ENCODE measurements at places on chromosomes 1 and 21.

DNA sequence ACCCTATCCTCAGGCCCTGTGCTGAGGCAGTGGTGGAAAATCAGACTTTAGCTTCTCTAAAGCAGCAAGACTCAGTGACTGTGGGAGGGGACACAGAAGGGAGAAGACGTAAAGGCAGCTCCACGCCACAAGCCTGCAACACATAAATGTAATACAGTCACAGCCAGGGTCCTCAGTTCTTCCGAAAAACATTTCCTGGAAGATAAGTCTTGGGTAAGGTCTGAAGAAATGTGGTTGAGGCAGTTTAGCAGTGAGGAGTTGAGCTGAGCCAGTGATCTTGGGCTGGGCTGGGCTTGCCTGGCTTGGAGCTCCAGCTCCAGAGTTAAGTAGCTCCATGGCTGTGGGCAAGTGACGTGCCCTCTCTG lies 127.8 kb upstream of the ADAR start:
- DNase-seq: no peak

- DNase-seq: no peak
Observed at GRCh38 chr1:20093940-20094391, 24.0 kb downstream of the PLA2G5 start.

DNA sequence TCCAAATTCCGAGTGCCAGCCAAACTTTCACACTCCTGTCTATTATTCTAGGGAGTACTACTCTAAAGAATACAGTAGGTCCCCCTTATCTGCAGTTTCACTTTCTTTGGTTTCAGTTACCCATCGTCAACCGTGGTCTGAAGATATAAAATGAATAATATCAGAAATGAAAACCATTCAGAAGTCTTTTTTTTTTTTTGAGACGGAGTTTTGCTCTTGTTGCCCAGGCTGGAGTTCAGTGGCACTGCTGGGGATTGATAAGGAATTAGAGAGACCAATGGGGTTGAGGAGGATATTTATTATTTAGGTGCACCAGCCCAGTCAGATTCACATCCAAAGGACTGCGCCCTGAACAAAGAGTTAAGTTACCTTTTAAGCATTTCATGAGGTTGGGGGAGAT lies 52.9 kb upstream of the SRSF10 start:
- DNase-seq: no peak

DNA sequence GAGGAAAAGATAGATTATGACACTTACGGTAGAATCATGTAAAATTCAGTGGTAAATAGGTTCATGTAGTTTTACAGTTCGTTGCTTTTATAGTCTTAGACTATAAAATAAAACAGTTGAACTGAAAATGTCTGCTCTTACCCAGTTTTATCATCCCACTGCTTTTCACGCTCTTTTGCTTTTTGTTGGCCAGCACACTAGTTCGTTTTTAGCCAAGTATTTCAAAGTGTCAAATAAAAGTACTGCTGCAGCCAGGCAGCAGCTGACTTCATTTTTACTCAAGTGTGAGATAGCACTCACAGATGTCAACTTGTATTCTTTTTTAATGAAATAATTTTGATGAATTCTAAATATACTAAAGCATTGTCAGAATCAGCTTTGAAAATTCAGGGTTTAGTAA lies 18.5 kb upstream of the BTG3 start:
- no peak for DNase-seq

DNA sequence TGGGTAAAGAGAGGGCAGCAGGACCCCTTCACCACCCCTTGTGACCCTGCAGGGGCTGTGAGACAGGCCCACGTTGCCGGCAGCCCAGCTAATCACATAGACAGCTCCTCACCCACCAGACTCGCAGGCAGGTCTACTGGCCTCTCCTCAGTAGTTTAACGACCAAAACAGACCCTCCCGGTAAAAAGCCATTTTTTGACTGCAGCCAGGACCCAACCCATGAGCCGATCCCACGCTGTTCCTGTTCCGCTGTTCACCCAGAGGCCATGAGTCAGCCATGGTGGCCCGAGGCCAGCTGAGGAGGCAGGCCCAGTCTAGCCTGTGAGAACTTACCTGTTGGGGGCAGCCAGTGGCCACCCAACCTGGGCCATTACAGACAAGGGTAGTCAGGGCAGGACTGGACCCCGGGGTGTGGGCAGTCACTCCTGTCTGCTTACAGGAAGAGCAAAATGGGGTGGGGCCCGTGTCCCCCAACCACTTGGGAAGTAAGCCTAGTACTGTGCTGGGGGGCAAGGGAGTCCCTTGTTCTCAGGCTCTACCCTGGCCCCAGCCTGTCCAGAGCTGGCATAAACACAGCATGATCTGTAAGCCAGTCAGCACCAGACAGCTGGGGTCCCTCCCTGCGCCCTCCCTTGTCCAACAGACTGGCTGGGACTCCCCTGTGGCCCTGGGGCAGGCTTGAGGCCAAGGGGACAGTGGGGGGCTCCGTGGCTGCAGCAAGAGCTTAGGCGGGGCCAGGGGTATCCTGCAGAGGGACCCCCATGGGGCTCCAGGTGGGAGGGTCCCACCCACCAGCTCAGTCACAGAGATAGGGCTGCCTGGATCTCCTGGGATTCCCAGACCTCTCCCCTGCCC lies 61.9 kb downstream of the WNT9A start:
- DNase-seq: no peak

- DNase-seq: no peak
Observed at GRCh38 chr1:78728359-78728758, 78.7 kb downstream of the IFI44 start.

- DNase-seq: peak; percentile 22
Observed at GRCh38 chr1:17661546-17662157, 93.5 kb upstream of the ACTL8 start.

- DNase-seq: no peak
Observed at GRCh38 chr1:87135329-87135712, 193.4 kb upstream of the LMO4 start.

GRCh38 chr1:29835406-29835805 lies 599.1 kb downstream of the PTPRU start:
- DNase-seq: no peak

GRCh38 chr1:90502194-90502593 lies 214.9 kb downstream of the BARHL2 start:
- no peak for DNase-seq

Measured in stimulated activated CD4-positive, alpha-beta T cell treated with anti-CD3 and anti-CD28 coated beads, TNF-alpha, amount 100 ng/mL, for 24 hours (primary cell).